ENCODE measurements at places on chromosomes 1 and 21.

- no peak for DNase-seq
These were observed 474.7 kb downstream of the NUF2 start for GRCh38 chr1:163796394-163796821.

DNA sequence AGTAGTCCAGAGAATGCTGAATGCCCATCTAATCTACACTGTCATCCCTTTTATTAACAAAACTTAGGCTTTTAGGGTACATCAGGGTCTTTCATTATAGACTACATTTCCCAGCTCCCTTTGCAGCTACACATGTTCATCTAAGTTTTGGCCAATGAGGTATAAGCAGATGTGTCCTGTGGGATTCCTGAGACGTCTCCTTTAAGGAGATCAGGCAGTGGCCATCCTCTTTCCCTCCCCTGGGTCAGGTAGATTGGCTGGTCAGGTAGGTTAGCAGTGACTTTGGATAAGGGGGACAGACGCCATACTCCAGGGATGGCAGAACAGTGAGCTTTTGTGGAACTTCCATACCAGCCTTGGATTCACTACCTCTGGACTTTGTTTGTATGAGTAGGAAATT is 188.3 kb downstream of the FGGY start:
- DNase-seq, result no peak

GRCh38 chr1:205286335-205286950 is 35.1 kb downstream of the NUAK2 start:
- peak; percentile 61 for DNase-seq

DNA sequence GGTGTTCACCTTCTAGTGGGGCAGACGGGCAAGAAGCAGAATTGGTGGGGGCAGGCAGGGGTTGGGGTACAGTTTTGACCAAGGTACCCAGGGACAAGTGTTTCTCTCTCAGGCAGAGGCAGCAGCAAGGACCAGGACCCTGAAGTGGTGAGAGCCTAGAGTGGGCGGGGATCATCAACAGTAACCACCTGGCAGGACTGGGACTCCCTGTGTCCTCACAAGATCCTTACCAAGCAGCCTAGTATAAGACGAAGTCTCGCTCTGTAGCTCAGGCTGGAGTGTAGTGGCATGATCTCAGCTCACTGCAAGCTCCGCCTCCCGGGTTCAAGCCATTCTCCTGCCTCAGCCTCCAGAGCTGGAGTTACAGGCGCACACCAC is 3.2 kb upstream of the NADK start:
- DNase-seq, result no peak

DNA sequence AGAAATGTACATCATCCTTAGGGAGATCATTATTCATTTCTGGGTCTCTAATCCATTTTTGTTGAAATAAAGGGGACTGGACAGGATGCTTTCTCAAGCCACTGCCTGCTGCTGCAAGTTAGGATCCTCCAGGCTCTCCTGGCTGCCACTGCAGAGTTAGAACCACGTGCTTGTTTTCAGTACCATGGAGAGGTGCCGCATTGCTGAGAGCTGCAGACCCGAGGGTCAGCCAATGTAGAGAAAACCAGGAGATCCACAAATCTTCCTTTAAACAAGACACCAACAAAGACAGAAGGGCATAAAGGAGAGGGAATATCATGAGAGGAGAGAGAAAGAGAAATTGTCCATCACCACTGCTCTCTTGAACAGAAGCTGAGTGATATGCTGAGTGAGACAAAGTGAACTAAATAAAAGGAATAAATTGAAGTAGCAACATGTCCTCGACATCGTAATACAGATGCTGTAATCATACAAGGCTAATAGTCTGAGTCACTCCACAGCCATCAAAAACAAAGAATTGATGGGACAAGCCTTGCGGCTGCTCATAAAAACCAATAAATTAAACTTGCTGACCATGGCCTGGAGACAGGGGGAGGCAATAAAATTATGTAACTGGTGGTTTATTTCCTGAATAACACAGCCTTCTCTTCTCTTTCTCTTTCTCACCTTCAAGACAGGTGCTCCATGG is 255.7 kb downstream of the OMA1 start:
- no peak for DNase-seq

- DNase-seq, result peak; percentile 35
These were observed 47.5 kb upstream of the CRNN start for GRCh38 chr1:152461544-152461943.

- no peak for DNase-seq
These were observed 7.2 kb downstream of the C1orf116 start for GRCh38 chr1:207025146-207025880.

DNA sequence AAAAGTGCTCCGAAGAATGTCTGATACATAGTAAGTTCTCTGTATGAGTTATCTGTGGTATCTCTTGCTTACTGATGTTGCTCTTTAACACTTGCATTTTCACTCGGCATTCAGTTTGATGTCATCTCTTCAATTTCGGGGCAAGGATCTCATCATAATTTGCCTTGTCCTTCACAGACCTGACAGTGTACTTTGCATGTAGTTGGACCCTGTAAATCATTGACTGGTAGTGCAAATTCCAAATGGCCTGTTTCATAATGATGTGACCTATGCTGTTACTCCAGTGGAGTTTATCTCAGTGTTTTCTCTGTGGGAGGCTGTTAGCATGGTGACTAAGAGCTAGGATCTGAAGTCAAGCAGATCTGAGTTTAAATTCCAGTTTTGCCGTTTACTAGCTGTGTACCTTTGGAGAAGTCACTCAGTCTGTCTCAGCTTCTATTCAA is 34.2 kb upstream of the ABCD3 start:
- DNase-seq, result no peak

- no peak for DNase-seq
These were observed 10.5 kb downstream of the AIM2 start for GRCh38 chr1:159066108-159066507.

DNA sequence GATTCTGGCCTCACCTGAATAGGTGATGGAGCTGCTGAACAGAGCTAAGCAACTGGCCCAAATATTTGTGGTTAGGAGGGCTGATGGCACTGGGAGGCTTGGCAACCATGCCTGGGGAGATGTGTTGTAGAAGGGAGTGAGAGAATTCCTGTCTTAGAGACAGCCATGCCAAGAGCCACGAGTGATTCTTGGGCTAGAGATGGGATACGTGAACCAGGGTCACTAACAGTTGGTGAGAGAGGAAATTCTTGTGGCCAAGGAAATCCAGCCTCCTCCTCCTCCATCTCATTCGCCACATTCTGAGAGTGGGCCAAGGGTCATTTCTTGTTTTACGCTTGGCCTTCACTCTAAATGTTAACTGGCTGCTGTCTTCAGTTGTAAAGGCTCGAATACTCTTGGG is 46.3 kb downstream of the NGF start:
- DNase-seq, result no peak

DNA sequence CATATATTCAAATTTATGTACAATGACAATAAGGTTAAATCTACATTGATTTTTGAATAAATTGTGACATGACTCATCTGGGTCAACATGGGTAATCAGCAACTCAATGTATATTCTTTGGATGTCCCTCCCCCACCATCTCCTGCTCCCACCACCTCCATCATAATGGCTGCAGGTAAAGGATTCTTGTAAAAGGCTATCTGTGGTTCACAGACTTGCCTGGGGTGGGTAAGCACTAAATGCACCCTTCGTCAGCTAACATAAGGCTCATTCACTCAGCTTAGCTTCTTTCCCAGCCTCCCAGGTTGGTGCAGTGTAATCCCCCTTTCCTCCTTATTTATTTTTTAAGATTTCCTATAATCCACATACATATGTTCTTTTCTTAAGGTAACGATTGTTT is 355.7 kb upstream of the DPYD start:
- no peak for DNase-seq
